ENCODE measurements at places on chromosomes 11 and 22. TPM values are rescaled to one million over a fixed set of nuclear protein-coding genes. Genes with fewer than 3 reads are reported as not detected.

The NDUFC2 gene
- total RNA-seq, result 322 TPM

The MAJIN gene
- not detected for total RNA-seq

DNA sequence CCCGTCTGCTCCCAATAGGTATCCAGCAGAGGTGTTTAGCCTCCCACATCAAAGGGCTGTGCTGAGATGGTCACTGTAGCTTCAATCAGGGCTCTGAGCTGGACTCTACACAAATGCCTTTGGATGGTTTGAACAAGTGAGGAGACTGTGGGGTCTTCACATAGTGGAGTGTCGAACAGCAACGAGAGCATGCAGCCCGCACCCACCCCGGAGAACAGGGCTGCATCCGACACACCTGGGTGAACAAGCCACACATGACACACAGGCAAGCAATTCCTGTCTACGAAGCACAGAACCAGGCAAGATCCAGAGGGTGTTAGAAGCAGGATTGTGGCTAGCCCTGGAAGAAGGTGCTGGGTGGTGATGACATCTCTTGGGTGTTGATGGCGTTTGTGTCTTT is 58.0 kb upstream of the FGF3 start:
- H3K27me3 ChIP-seq, result no peaks in the 10 kb centered on the region
- H3K27ac ChIP-seq, result no peak overlapping the region
- H3K36me3 ChIP-seq, result no peaks in the 10 kb centered on the region
- H3K4me1 ChIP-seq, result no peaks in the 10 kb centered on the region
- H3K4me3 ChIP-seq, result no peak overlapping the region

The VSTM5 gene
- 15.6 TPM for total RNA-seq

DNA sequence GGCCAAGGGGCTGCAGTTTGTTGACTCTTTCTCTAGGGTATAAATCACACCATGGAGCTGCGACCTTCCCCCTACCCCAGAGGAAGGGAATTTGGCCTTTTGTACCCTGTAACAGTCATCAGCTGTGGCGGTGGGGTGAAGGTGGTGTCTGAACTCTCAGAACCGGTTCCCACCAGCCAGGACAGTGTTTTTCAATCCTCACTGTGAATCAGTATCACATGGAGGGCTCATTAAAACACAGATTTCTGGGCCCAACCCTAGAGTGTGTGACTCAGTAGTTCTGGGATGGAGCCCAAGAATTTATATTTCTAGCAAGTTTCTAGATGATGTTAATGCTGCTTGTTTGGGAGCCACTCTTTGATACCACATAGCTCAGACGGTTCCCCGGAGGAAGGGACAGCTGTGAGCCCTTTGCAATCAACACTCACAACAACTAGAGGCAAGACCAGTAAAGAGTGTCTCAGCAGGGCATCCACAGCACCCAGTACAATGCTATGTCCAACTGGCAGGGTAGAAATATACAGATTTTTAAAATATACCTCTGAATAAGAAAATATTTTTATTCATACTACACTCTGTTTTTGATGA is 43.9 kb upstream of the FAT3 start:
- no peaks in the 10 kb centered on the region for H3K4me1 ChIP-seq
- H3K4me3 ChIP-seq, result no peak overlapping the region
- peak; percentile 48 for DNase-seq
- H3K27me3 ChIP-seq, result no peaks in the 10 kb centered on the region
- no peaks in the 10 kb centered on the region for H3K36me3 ChIP-seq
- no peak overlapping the region for H3K27ac ChIP-seq
